ENCODE measurements at places on chromosomes 2 and 18. TPM values are rescaled to one million over a fixed set of nuclear protein-coding genes. Genes with fewer than 3 reads are reported as not detected.

Gene KCNE4
- 21.5 TPM for total RNA-seq

Gene ANO7
- total RNA-seq: 5.4 TPM

Gene SKA1
- total RNA-seq: 0.52 TPM

Gene PARD3B
- total RNA-seq: 50.9 TPM

Gene MORN2
- 7.9 TPM for total RNA-seq

Gene ANKRD62
- total RNA-seq: not detected

Gene CPS1
- 3.2 TPM for total RNA-seq

Gene SLC40A1
- 95.6 TPM for total RNA-seq

Gene CD8A
- total RNA-seq: 2.9 TPM

Gene CDH2
- 10.1 TPM for total RNA-seq

Gene POMC
- 1.2 TPM for total RNA-seq

DNA sequence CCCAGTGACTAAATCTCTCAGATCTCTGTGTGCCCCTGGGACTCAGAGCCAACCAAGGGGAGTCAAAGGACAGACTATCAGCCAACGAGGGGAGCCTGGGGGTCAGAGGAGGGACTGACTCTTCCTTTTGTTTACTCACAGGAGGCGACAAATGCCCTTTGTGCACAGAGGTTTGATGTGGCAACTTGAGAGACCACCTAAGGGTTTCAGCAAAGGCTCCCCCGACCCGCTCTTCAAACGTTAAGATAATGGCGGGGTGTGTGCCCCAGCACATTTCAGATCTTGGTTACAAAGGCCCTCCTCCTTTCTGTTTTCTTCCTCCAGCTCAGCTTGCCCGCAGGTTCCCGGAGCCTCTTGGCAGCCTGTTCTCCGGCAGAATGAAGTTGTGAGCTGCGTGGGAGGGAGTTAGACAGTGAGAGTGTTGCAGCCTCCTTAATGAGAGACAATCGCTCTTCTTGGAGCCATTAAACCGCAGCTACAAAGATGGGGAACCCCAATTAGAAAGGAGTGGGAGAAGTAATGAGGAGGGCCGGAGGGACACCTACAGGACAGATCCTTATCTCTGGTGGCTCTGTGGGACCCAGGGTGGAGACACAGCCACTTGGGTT is 76.2 kb downstream of the KIAA2012 start:
- DNase-seq: peak; percentile 77

DNA sequence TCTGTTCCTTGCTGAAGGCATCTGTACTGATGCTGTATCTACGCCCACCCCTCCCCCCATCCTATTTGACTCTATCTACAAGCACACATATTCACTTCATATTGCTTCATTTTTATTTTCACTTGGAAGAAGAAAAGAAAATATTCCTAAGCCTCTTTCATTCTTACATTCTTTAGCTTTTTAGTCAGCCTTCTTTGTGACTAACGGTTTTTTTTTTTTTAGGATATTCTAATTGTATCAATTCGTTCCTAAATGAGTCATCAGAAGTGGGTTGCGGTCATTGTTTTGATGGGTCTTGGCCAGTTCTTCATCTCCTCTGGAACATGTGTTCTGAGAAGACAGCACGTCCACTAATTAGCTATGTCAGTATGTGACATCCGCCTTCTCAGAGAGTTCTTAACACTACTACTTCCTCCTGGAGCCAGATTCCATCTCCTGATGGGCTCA is 88.7 kb downstream of the MYO1B start:
- no peak for DNase-seq

DNA sequence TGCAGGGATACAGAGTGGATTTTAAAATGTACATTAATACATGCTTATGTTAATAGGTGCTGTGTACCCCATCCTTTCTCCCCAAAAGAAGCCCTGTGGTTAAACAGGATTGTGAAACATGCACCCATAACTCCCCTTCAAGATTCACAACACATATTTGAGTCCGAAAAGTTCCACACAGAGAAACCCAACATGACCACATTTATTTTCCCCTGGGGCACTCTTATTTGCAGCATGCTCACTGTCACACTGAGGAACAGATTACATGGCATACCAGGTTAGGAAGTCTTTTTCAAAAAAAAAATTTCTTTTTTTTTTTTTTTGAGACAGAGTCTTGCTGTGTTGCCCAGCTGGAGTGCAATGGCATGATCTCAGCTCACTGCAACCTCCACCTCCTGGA is 67.7 kb upstream of the COL5A2 start:
- DNase-seq: no peak

- DNase-seq: no peak
Measured at GRCh38 chr2:37550190-37550589, 121.3 kb downstream of the CDC42EP3 start.

GRCh38 chr18:58698701-58699193 is 27.5 kb downstream of the MALT1 start:
- no peak for DNase-seq

- no peak for DNase-seq
Measured at GRCh38 chr18:25470062-25470461, 118.1 kb upstream of the ZNF521 start.

GRCh38 chr2:239826786-239827522 is 198.2 kb downstream of the NDUFA10 start:
- DNase-seq: peak; percentile 43

DNA sequence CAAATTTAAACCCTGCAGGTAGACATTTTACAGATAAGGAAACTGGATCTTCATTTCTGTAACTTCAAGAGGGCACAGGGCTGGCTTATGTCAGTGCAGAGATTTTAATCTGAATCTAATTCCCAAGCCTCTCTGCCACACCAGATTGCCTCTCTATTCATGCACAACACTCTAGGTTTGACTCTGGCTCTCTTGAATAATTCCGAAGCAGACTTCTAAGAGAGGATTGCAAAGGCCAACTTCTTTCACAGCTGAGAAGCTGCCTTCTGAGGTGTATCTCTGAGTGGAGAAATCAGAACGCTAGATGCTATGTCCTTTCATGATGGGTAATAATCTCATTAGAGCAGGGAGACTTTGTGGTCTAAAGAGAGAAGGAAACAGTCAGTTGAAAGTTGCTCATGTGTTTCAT is 20.1 kb upstream of the MGAT5 start:
- no peak for DNase-seq

DNA sequence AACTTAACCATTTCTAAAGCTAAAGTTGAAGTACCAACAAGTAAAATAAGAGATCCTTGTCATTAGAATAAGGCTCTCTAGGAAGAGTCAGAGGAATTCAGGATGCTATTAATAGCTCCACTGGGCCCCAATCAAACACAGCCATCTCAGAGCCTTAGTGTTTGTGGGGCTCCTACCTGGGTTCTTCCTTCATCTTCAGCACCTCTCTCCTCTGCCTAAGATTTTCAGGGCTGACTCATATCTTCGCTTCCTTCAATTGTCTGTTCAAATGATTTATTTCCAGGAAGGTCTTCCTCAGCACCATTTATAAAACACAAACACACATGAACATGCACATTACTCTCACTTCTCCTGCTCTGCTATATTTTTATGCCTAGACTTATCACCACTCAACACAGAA is 119.5 kb downstream of the COL6A3 start:
- no peak for DNase-seq

DNA sequence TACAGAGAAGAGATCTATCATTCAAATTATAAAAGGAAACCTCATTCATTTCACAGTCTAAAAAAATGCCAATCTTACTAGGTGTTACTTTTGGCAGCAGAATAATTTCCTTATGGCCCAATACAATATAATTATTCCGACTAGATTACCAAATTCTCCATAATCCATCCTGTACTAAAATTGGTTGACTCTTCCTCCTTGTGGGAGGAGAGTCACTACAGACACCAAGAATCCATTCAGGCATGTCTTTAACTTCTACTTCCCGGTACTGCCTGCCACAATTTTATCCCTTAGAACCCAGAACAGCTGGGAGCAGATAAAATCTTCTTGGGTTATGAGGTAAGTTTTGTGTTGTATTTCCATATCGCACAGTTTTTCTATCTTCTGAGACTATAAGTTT is 9.9 kb downstream of the FARSB start:
- DNase-seq: no peak

DNA sequence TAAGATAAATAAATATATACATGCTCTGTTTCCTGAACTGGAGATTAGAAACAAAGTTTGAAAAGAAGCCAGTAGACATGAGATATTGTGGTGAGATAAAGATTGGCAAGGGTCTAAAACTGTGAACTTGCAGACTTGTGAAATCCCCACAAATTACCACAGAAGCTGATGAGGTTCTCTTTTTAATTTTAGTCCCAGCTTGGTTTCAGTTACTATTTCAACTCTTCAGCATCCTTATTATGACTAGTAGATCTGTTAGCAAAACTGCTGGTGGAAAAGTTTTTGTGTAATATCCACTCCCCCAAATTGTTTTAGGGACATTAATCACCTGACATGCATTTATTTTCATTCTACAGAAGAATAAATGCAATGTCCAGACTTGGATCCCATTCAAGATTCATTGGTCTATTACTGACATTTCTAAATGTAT is 20.8 kb downstream of the RASGRP3 start:
- DNase-seq: no peak

DNA sequence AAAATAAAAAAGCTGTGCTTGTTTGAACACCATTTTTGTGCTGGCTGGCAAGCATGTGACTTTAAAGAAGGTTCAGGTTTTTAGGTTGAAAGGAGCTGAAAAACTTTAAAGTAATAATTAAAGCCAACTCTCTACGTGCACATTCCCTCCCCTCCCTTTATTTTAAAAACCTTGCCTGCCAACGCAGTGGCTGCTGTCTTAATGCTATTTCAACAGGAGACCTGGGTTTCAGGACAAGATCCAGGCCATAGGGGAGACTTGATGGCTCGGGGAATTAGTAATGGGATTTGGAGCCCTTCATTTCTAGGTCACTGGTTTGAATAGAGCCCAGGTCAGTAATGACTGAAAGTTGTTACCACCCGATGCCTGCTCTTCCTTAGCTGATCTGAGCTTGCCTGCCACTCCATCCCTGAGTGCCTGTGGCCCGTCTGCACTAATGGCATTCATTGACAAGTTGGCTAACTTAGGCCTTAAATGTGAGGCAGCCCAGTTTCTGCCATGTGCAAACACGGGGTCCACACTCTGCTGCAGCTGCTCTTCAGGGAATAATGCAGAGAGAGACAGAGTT is 1233.2 kb upstream of the ZEB2 start:
- DNase-seq: no peak

GRCh38 chr2:132668987-132669907 is 758 bp downstream of the LYPD1 start:
- DNase-seq: no peak

GRCh38 chr2:197037863-197038398 is 111.4 kb upstream of the PGAP1 start:
- no peak for DNase-seq

- no peak for DNase-seq
Measured at GRCh38 chr2:120794716-120795115, 59.0 kb downstream of the GLI2 start.

DNA sequence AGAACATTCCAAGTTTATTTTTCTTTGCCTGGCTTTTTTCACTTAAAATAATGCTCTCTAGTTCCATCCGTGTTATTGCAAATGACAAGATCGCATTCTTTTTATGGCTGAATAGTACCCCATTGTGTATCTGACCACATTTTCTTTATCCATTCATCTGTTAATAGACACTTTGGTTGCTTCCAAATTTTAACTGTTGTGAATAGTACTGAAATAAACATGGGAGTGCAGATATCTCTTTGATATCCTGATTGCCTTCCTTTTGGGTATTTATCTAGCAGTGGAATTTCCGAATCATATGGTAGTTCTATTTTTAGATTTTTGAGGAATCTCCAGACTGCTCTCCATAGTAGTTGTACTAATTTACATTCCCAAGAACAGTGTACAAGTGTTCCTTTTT is 230.5 kb downstream of the FIGN start:
- DNase-seq: no peak

DNA sequence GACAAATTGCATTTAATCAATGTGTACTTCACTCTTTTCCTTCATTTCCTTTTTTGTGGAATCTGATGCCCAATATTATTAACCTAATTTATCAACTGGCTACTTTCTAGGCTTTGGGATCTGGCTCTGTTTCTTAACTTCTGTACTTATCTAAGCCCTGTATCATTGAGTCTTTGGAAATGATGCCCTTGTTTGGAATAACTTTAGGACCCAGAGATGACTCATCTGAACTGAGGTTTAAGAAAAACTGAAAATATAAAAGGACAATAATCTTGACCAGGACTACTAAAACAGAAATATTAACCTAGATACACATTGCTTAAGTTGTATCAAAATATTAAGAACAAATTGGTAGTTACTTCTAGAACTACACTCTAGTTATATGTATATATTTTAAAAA is 600.8 kb downstream of the CPS1 start:
- DNase-seq: no peak

DNA sequence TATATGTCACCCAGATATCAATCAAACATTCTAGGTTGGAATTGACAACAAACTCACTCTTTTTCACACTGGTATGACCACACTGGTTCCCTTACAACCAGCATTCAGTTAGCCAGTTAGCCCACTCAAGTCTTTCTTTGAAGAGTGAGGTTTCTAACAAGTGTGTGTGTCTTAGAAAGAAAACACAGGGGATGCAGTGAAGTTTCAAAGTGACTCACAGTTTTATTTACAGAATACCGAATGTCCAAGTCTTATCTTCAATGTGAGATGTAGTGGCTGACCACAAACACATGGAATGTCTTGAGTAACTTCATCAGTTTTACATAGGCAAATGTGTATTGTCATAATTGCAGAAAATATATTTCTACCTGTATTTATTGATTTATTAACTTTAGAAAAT is 274.7 kb upstream of the HNMT start:
- no peak for DNase-seq

GRCh38 chr2:100071335-100072043 is 70.9 kb downstream of the AFF3 start:
- DNase-seq: no peak

DNA sequence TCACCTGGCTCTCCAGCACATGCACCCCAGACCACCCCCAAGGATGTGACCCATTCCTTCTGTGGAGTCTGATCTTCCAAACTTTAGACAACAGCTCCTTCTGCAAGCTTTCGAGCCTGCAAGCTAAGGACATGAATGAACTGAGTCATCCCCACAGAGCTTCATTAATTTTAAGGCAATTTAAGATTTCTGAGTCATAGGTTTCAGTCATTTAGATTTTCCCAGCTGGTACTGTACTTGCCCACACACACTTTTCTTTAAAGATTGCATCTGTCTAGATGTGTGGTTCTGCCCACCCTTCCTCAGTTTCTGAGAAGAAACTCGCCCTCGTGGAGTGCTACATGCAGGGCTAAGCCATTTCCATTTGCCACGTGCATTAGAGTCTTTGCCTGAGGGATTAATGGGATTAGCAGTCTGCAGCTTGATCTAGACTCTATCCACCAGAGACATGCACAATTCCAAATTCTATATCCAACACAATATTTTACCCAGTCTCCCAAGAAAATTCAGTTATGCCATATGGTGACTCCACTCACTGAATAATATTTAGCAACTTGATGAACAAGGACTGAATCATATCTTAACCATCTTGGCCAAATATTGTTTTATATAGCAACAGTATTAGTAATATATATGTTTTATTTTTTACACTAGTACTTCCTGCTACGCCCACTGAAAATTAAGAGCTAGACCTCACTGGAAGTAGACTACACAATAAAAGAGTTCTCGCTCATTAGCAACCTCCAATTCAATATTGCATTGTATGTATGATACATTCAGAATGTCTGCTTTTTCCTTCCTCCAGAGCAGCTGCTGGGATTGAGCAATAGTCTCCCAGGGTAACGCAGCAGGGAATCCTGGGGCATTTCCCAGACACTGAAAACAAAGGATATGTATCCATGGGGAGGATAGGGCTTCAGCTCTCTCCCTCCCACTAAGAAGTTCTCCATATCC is 14.3 kb upstream of the TRIB2 start:
- no peak for DNase-seq
